ENCODE measurements at places on chromosomes 13 and 19. TPM values are rescaled to one million over a fixed set of nuclear protein-coding genes. Genes with fewer than 3 reads are reported as not detected.

The FXYD1 gene
- not detected for total RNA-seq

The ICAM4 gene
- 0.35 TPM for total RNA-seq

The DACH1 gene
- 0.05 TPM for total RNA-seq

- DNase-seq, result peak; percentile 81
These were observed 51.6 kb upstream of the POMP start for GRCh38 chr13:28607187-28607955.

- peak; percentile 90 for DNase-seq
These were observed 767.7 kb downstream of the LIG4 start for GRCh38 chr13:107447591-107447990.

Measured in renal cortical epithelial cell (primary cell).